ENCODE measurements at places on chromosomes 11 and 22.

DNA sequence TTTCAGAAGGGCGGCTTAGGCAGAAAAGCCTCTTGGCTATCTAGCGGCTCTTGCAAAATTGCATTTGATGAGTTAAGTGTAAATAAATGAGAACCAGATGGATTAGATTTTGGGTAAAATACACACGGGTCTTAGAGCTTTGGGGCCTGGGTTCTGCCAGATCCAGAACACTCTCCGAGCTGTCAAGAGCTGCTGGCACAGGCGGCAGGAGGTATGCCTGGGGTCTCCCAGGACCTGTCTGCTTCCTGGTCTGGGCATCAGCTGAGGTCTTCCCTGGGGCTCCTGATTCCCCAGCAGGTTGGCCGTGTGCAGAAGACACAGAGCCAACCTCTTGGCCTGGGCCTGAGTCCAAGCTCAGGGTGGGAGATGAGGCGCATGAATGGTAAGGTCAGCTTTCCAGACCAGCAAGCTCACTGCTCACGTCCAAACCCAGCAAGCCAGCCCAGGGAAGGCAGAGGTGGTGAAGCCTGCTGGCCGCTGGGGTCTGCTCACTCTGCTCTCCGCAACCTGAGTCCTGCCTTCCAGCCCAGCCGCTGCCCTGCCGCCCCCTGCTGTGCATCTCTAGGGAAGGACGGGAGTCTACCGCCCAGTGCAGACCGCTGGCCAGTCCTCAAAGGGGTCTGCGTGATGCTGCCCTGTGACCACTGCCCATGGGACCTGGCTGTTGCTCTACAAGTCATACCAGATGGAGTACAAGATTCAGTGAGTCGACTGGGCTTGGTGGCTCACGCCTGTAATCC, 44.9 kb downstream of the SCUBE1 start:
- H3K4me1 ChIP-seq: no peaks in the 10 kb centered on the region
- DNase-seq: no peak
- no peak overlapping the region for H3K27ac ChIP-seq
- H3K4me3 ChIP-seq: no peak overlapping the region
- no peaks in the 10 kb centered on the region for H3K36me3 ChIP-seq
- H3K27me3 ChIP-seq: peaks cover 5% of the 10 kb centered on the region

DNA sequence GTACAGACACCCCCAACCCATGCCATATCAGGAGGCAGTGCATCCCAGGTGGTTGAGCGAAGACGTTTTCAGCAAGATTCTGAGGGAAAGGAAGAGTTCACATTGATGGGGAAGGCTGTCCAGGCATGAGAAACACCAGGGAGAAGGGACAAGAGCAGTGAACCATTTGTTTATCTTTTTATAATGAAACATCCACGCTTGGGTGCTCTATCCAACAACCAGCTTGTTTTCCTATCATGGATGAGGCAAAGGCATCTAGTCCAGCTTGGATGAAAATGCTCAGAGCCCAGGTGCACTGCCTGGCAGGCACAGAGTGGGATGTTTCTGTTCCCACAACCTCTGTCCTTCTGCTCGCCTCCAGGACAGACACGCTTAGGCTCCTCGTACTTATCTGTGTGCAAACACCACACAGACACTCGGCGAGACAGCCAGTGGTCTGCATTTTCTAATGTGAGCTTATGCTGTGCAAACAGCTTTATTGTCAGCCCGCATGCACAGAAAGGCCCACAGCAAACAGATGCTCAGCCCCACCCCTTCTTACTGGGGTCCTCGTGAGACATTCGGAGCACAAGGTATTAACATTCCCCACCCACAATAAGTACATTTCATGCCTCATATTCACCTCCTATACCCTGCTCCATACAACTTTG, 45.4 kb upstream of the NTM start:
- no peaks in the 10 kb centered on the region for H3K27me3 ChIP-seq
- H3K27ac ChIP-seq: no peak overlapping the region
- no peaks in the 10 kb centered on the region for H3K4me1 ChIP-seq
- no peak for DNase-seq
- H3K4me3 ChIP-seq: no peak overlapping the region

DNA sequence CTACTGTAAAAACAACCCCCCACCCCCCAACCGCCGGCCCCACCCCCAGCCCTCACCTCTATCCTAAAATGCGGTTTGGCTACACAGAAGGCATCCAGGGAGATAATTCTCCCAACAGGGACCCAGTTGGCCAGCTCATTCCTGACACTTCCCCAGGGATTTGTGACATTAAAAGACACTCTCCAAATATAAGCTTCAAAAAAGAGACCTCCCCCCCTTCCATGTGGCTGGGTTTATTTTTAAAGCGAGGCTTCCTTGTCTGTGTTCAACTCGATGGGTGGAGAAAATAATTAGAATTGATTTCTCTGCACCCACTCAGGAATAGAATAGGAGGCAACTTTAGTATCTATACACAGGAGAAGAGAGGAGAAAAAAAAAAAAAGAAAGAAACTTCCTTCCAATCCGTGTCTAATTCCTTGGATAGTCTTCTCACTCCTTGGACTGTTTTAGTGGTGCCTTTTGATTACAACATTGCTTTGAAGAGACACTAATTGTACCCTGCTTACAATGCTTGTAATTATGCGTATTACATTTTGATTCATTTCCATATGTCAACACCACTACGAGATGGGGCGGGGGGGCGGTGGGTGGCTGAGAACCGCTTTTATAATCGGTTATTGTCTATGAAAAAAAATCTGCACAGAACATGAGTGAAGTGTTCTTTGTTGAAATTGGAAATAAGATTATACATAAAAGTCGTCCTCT, 500.4 kb downstream of the MIAT start:
- no peak overlapping the region for H3K4me3 ChIP-seq
- no peak for DNase-seq
- H3K36me3 ChIP-seq: no peaks in the 10 kb centered on the region

DNA sequence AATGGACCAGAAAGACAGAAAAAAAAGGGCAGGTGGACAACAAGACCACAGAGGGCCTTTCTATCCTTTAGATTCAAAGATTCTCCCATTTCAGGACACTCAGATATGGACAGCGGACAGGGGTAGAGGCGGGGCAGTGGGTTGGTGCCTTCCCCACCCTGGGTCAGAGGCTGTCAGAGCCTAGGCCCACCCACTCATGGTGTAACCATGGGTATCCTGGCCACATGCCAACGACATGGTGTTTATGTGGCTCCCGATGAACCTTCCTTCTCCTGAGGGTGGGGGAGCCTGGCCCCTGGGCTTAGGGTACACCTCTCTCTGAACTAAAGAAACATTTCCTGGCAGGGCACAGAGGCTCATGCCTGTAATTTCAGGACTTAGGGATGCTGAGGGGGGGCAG, 14.3 kb upstream of the P2RY2 start:
- DNase-seq: no peak
- no peaks in the 10 kb centered on the region for H3K36me3 ChIP-seq
- no peak overlapping the region for H3K27ac ChIP-seq
- peaks cover 4% of the 10 kb centered on the region for H3K4me1 ChIP-seq
- H3K27me3 ChIP-seq: peaks cover 23% of the 10 kb centered on the region

DNA sequence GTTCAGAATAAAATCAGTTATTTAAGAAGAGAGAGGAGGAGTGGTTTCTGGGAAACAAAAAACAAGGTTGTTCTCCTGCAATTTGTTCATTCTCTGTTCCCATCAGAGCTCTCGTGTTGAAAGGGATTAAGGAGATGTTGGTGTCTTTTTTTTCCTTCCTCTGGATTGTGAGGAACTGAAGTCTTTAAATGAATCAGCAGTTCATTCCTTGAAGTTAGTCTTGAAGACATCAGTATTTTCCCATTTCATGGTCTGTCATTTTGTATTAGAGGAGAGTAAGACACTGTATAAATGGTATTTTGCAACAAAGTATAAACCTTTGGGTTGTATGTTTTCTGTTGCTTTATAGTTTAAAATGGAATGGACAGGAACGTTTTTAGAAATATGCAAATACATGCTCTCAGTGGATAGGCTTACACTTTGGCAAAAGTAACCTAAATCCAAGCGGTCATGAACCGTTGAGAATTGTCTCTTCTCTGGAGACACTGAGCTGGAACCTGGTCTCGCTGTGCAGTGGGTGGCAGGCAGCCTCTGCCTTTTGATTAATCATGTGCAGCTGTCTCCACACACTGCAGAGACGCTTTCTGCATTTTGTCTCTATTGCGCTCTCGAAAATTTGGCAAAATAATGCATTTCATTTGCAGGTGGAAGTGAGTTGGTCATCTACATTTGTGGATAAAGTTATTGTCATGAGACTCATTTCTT, 33.0 kb downstream of the SAMM50 start:
- no peaks in the 10 kb centered on the region for H3K27me3 ChIP-seq
- no peak for DNase-seq
- no peak overlapping the region for H3K27ac ChIP-seq

DNA sequence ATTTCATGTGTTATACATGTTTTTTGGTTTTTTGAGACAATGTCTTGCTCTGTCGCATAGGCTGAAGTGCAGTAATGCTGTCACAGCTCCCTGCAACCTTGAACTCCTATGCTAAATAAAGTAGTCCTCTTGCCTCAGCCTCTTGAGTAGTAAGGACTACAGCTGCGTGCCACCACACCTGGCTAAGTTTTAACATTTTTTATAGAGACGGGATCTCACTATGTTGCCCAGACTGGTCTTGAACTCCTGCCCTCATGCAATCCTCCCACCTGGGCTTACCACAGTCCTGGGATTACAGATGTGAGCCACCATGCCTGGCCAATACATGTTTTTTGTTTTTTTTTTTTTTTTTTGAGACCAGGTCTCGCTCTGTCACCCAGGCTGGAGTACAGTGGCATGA, 33.9 kb downstream of the SWAP70 start:
- no peak overlapping the region for H3K27ac ChIP-seq
- H3K4me1 ChIP-seq: peaks cover 12% of the 10 kb centered on the region
- peaks cover 2% of the 10 kb centered on the region for H3K27me3 ChIP-seq

DNA sequence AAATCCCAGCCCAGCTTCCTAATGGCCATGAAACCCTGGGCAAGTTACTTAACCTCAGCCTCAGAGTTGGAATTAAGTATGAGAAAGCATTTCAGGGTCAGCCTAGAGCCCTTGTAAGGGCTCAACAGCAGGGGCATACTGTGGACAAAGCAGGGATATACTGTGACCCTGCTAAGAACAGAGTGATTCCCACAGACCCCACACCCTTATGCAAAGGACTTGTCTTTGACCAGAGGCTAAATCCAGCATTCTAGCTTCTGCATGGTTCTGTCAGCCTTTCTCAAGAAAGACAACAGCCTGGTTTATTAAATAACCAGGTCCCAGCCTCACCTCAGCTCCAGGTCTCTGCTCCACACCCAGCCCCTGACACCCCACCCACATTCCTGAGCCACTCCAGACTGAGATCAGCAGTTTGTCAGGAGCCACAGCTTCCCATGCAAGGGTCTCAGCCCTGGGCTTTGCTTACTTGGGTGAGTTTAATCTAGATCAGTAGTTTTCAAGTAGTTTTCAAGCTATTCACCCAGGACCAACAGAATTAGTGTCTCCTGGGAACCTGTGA, 69.2 kb downstream of the GALNT18 start:
- H3K4me3 ChIP-seq: no peak overlapping the region
- H3K4me1 ChIP-seq: no peaks in the 10 kb centered on the region
- no peaks in the 10 kb centered on the region for H3K27me3 ChIP-seq
- DNase-seq: no peak
- no peak overlapping the region for H3K27ac ChIP-seq

- H3K4me1 ChIP-seq: peaks cover 21% of the 10 kb centered on the region
- peaks cover 18% of the 10 kb centered on the region for H3K36me3 ChIP-seq
- H3K4me3 ChIP-seq: no peak overlapping the region
- H3K27me3 ChIP-seq: no peaks in the 10 kb centered on the region
- DNase-seq: peak; percentile 48
- no peak overlapping the region for H3K27ac ChIP-seq
These were observed 12.7 kb downstream of the MAFF start for GRCh38 chr22:38214302-38215056.

DNA sequence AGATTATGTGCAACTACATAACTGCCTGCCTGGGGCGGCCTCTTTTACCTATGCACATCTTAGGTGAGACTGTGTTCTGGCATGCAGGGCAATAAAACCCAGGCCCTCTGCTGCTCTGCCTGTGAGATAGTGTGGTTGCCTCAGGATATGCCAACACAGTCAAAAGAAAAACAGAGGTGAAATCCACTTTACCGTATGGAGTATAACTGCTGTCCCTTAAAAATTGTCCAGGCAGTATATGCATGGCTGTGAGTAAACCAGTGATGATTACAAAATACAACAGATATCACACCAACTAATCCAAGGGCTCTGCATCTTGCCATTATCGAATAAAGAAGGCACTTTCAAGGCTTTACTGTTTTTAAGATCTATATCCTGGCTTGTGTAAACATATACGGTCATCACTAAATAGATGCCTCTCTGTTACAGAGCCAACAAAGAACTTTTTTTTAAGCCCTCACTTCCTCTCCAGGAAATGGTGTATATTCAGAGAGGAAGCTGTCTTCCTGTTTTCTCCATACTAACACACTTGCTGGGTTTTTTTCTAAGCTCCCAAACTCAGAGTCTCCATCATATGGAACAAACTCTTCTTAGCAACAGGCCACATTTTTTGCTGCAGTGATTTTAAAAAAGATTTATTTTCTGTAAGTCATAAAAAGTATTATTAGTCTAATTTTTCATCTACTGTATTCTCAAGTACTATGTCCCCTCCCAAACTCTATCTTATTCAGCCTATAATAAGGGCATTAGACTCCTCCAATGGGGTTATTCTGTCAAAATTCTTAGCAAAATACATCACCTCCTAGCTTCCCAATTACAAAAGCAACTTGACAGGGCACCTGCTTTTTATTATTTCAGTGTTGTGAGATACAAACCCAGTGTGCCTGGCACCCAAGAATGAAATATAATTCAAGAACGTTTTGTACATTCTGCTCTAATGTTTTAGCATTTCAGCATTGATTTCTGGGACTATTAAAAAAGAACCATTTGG, 135.2 kb downstream of the MAML2 start:
- peak overlapping the region; percentile 48 for H3K4me3 ChIP-seq
- peak overlapping the region; percentile 85 for H3K27ac ChIP-seq
- no peak for DNase-seq

DNA sequence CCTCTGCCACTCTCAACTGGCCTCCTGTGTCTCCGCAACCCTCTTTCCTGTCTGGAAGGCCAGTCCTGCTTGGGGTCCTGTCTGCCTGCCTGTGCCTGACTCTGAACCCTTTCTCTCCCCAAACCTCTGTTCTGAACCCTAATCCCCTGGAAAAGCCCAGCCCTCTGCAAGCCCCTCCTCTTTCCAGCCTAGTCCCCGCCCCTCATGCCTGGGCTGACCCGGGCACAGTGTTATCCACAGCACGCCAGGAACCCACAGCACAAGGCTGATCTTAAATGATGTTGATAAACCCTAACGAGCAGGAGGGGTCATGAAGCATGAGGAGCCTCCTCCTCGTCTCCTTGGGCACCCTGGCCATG, at the start of gene IFITM10:
IFITM10 (minus strand) TSS at position 115 of the 359 bp plus-strand sequence. CDS start 153 bp downstream, outside the sequence.
- no peak within 1 kb of the TSS for H3K4me3 ChIP-seq
- H3K4me1 ChIP-seq: peaks cover 3% of the 10 kb centered on the region
- peaks cover 18% of the 10 kb centered on the region for H3K27me3 ChIP-seq
- no peak within 1 kb of the TSS for H3K27ac ChIP-seq
- peaks cover 9% of the 10 kb centered on the region for H3K36me3 ChIP-seq

- H3K4me1 ChIP-seq: no peaks in the 10 kb centered on the region
- H3K27ac ChIP-seq: no peak overlapping the region
- H3K36me3 ChIP-seq: no peaks in the 10 kb centered on the region
- no peak overlapping the region for H3K4me3 ChIP-seq
These were observed 38.5 kb downstream of the OSBP2 start for GRCh38 chr22:30733181-30733631.
